ENCODE measurements at places on chromosomes 2 and 18.

- no peak for DNase-seq
Observed at GRCh38 chr18:23069481-23069880, 65.8 kb upstream of the CABLES1 start.

GRCh38 chr2:61658841-61659780 is 121.0 kb upstream of the XPO1 start:
- DNase-seq: peak; percentile 66

DNA sequence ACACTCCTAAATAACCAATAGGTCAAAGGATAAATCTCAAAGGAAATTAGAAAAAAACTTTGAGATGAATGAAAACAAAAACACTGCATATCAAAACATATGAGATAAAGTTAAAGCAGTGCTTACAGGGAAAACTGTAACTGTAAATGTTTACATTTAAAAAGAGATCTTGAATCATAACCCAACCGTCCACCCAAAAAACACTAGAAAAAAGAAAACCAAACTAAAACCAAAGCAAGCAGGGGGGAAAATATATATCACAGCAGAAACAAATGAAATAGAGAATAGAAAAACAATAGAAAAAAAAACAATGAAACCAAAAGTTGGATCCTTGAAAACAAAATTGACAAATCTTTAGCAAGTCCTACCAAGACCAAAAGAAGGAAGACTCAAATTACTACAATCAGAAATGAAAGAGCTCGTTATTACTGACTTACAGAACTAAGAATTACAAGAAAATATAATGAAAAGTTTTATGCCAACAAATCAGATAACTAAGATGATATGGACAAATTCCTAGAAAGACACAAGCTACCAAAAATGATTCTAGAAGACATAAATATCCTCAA is 65.6 kb downstream of the TLK1 start:
- no peak for DNase-seq

DNA sequence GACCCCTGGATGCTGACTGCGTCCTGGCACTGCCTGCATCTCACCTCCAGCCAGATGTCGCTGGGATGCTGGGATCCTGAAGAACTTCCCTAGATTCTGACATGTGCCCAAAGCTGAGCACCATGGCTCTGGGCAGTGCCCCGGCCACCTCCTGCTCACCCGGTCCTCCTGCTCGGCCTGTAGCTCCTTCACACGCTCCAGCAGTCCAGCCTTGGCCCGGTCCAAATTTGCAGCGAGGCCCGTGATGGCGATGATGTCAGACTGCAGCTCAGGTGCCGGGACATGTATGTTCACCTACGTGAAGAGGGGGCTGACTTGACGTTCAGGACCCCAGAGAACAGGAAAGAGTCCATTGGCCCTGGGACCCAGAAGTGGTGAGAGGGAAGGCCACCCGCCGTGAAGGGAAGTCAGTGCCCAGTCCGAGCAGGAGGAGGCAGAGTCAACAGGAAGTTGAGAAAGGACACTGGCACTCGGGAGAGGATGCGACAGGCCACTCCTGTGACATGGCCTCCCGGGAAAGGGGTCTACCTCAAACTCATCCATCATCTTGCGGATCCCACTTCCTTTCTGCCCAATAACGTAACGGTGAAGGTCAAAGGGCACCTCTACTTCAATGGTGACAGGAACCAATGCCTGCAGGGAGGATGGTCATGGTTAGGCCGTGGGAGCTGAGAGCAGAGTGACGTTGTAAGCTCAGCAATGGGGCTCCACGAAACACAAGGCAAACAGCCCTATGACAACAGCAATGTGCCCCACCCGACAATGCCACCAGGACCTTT is 46.7 kb downstream of the ANO7 start:
- DNase-seq: no peak

GRCh38 chr2:42977270-42978174 is 185.1 kb upstream of the HAAO start:
- no peak for DNase-seq

DNA sequence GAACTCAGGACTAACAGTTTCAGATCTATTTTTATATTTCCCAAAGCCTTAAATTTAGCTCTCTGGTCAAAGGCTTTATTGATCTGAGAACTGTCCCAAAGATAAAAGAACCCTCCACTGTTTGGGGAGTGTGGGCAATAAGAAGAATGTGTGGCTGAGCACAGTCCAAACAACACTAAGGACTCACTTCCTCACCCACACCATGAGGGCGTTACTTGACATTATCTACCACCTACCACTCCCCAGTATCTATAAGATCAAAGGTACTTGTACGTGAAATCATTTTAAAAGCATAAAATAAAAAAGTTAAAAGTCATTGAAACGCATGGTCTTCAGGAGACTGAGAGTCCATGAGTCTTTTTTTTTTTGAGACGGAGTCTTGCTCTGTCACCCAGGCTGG is 54.6 kb upstream of the NFU1 start:
- no peak for DNase-seq

GRCh38 chr2:11465110-11465484 is 864 bp downstream of the E2F6 start:
- no peak for DNase-seq

DNA sequence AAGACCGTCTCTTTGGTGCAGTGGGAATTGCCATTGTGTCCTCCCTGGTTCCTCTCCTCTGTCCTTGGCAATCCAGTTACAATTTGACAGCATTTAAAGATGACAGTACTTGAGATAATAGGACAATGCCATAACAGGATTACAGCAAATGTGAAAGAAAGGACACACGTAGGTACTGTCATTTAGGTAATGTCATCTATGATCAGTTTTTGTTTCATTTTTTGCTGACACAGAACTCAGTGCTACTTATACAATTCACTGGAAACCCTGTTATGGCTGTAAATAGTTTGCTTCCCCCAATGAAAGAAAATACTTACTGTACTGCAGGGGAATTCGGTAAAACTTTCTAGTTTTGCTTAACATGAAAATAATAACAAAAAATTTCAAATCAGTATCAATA is 65.2 kb downstream of the BCL11A start:
- DNase-seq: no peak

- DNase-seq: peak; percentile 41
Observed at GRCh38 chr2:216777637-216778273, 82.1 kb downstream of the TNP1 start.

DNA sequence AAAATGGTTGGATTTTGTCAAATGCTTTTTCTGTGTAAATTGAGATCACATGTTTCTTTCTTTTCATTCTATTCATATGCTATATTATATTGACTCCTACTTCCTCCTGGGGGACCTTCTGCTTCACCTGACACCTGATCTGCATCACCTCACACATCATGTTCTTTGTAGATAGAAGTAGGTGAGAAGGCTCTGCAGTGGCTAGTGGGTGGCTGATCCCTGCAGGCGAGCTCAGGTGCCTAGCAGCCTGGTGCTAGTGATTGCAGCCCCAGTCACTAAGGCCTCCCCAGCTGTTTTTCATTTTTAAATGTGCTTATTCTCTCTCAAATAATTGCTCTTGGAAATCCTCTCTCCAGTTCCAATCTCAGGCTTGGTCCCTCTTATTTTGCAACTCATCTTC is 33.6 kb downstream of the MC4R start:
- DNase-seq: no peak

- DNase-seq: no peak
Observed at GRCh38 chr2:230658877-230659652, 53.6 kb upstream of the CAB39 start.

DNA sequence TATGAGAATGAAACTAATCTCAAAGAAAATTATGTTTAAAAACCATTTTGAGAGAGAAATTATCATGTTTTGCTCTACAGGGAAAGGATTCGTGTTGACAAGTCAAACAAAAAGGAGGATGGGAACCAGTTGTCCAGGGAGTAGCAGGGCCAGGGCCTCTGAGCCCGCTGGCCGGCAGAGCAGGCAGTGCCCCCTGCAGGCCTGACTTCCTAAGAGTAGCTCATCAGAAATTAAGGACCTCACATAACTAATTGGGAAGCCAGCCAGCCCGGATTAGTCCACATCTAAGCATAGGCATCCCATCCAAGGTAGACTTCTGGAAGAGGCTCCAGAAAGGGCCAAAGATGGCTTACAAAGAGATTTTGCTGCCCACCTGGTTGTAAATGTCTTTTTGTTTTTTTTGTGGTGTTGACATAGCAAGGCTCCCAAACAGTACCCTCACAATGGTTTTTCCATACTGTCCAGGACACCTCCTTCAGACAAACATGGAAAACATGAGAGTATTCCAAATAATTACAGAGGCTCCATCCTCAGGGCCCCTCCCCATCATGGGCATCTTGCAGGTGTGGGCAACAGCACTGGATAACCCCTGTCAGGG is 241.2 kb upstream of the TANK start:
- DNase-seq: peak; percentile 15

DNA sequence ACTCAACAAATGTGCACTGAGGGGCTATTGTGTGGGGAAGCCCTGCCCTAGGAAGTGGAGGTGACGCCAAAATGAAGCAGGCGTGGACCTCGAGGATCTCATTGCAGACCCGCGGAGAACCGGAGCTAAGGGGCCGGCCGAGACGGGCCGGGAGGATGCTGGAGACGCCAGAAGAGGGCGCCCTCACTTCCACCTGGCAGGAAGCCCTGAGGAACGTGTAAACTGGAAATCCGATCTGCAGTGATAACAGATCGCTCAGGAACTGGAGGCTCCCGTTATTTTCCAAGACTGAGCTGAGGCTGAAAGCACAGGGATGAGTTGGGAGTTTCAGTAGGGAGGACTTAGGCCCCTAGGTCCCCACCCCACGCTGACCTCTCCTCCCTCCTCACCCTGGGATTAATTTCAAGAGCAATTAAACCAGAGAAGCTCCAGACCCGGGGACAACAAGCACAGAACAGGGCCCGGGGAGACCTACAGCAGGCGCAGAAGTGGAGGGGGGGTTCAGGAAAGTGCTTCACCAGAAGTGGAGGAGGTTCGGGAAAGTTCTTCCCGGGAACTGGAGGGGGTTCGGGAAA is 7.7 kb upstream of the COL6A3 start:
- DNase-seq: no peak

- no peak for DNase-seq
Observed at GRCh38 chr2:10462178-10463083, 14.3 kb upstream of the ODC1 start.

GRCh38 chr2:68435615-68436014 is 31.5 kb downstream of the FBXO48 start:
- peak; percentile 34 for DNase-seq

GRCh38 chr2:217218269-217219163 is 358.7 kb upstream of the TNP1 start:
- peak; percentile 19 for DNase-seq

DNA sequence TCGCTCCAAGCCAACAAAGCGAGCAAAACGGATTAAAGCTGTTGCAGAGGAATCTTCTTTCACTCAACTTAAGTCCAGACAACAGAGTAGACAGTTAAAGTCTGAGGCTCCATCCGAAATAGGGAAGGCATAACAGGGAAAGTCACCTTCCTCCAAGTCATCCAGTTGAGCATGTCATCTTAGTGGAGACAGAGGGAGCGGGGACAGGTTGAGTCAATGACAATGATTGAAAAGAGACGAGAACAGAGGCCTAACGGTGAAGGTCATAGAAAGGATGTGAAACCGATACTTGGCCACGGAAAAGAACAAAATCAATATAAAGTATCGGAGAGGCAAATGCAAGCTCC is 455 bp downstream of the C18orf32 start:
- peak; percentile 36 for DNase-seq

DNA sequence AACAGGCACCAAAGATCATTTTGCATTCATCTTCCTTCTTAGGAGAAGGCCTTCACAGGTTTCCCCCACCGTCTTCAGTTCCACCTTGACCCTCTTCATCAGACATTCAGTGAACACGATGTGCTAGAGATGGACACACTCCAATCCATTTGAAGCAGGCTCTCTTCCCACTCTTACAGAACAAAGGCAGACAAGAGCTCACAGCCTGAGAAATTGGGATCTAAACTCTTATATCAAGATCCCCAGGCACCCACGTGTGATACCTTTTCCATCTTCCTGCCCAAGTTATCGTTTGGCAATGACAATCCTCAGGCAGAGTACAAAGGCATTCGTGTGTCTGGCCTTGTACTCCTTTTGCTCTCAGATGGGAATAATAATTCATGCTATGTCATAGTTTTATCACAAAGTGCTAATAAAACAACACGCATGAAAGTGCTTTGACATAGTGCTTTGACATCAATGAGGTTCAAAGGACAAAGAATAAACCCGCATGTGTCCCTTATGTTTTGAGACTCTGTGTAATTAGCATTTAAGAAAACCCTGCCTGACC is 369.3 kb upstream of the KLHL29 start:
- no peak for DNase-seq

DNA sequence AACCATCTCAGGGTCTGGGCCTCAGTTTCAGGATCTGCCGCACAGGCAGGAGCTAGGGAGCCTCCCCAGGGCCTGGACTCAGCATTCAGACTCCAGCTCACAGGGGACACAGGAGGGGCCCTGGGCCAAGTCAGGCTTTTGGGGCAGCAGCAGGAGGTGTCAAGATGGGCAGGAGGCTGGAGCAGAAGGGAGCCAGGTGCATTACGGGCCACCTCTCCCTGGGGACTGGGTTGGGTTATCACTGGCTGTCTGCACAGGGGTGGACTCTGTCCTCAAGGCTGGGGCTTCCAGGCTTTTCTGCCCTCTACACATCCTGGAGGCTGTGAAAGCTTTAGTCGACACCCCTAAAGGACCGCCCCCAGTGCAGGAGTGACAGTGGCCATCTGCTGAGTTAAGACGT is 20.0 kb downstream of the AQP12A start:
- DNase-seq: no peak

- no peak for DNase-seq
Observed at GRCh38 chr2:173957517-173957916, 7.7 kb downstream of the SP3 start.

DNA sequence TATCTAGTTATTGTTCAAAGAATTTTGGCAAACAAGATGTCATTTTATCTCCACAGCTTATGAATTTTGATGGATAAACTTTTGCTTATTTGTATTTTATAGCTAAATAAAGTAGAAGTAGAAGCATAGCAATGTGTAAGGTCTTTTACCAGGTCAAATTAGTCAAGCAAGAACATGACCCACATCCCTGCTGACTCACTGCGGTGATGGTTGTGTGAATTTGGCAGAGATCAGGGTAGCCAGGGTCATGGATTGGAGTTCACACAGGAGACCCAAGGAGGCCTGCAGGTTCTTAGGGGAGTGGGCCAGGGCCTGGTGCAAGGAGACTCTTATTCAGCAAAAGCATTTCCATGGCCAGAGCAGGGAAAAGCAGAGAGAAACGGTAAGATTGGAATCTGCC is 18.7 kb downstream of the SP140 start:
- no peak for DNase-seq

DNA sequence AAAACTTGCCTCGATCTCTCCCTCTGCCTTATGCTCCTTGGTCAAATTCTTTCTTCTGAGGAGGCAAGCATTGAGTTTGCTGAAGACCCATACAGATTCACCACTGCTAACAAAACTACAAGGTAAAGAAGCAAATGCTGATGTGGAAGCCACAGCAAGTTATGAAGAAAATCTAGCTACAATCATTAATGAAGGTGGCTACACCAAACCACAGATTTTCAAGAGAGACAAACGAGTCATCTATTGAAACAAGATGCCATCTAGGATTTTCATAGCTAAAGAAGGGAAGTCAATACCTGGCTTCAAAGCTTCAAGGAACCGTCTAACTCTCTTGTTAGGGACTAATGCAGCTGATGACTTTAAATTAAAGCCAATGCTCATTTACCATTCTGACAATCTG is 203.2 kb downstream of the METTL4 start:
- no peak for DNase-seq

Data from hepatic stellate cell (primary cell).